ENCODE measurements at places on chromosomes 7 and 10.

DNA sequence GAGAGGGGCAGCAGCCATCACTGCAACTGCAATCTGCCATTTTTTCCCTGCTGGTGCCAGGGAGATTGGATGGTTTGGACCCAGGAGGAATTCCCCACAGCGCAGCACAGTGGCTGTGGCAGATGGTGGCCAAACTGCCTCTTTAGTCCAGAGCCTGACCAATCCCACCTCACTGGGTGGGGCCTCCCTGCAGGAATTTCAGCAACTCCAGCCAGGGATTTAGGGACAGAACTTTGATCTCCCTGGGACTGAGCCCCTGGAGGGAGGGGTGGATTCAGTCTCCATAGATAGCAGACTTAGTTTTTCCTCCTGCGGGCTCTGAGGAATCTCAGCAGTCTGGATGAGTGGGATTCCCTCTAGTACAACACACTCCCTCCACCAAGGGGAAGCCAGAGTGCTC is 179.7 kb upstream of the WDR11 start:
- no peak for DNase-seq

- DNase-seq, result no peak
Observed at GRCh38 chr7:157703131-157703530, 366.3 kb downstream of the DNAJB6 start.

- DNase-seq, result no peak
Observed at GRCh38 chr7:127678947-127679346, 27.0 kb downstream of the SND1 start.

DNA sequence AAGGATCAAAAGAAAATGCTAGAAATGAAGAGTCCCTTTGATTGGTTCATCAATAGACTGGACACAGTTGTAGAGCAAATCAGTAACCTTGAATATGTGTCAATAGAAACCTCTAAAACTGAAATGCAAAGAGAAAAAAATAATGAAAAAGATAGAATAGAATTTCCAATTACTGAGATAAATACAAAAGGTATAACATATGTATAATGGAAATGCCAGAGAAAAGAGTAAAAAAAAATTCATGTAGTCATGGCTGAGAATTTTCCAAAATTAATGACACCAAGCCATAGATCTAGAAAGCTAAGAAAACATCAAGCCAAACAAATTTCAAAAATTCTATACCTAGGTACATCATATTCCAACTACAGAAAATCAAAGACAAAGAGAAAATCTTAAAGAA is 62.0 kb upstream of the HGF start:
- DNase-seq, result no peak

DNA sequence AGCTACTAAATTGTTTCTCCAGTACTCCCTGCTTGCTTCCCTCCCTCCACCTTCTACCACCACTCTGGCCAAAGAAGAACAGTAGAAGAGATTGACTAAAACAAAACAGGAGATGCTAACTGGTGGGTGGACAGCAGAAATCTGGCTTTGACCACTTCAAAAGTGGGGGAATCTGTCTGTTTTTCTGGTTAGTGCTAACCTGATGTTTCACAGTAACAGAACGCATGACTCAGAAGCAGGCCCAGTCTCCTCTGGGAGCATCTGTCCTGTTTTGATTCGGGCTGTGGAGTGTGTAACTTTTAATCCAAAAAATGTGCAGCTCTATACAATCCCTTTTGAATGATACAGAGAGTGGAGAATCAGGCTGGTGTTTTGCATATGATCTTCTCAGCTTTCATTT is 32.7 kb upstream of the ZNF438 start:
- DNase-seq, result no peak

DNA sequence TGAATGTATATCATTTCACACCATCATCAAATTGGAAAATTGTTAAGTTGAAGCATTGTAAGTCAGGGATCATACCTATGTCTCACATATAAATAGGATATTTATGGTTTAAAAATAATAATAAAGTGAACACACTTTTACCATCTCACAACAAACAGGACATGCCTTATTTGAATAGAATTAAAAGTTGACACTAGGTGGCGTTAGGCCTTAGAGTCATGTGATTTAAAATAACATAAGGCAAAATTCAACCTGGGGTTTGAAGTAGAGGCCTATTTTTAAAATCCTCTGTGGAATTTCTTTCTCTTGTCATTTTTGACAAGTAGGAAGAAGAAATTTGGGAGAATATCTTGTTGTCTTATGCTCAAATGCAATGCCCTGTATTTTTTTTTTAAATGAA is 184.7 kb upstream of the PCDH15 start:
- no peak for DNase-seq

- peak; percentile 33 for DNase-seq
Observed at GRCh38 chr7:100887516-100888290, 1.8 kb downstream of the UFSP1 start.

DNA sequence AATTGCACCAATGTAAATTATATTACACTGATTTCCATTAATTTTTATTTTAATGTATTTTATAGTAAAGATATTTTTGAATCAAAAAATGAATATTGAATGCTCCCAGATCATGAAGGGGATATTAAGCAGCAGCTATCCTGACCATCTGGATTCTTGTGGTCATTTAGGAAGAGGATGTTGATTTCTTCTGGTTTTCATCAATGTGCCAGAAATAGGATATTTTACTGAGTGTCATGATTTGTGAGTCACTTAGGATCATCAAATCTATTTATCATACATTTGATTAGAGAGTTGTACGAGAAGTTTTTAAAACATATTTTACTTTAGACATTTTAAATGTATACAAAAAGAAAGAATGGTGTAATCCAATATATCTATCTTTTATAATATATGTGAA is 366.3 kb upstream of the CHRM2 start:
- DNase-seq, result no peak

- no peak for DNase-seq
Observed at GRCh38 chr7:92729172-92729571, 107.2 kb downstream of the CDK6 start.

DNA sequence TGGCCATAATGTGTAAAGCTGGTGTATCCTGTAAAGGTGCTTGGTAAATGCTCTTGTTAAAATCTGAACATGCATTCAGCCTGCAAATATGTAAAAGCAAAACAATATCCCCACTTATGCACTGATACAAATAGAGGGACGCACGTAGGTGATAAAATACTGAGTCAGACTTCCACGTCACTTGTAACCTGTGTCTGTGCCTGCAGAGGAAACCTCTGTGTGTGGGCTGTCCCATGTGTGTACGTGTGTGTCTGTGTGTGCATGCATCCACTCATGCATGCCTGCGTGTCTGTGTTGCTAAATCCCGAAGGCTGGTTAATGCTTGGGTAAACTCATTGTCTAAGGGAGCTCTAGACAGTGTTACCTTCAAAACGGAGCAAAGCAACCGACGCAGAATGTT is 68.9 kb downstream of the KLF6 start:
- DNase-seq, result no peak

GRCh38 chr7:90507692-90508091 is 38.3 kb downstream of the PTTG1IP2 start:
- DNase-seq, result no peak

DNA sequence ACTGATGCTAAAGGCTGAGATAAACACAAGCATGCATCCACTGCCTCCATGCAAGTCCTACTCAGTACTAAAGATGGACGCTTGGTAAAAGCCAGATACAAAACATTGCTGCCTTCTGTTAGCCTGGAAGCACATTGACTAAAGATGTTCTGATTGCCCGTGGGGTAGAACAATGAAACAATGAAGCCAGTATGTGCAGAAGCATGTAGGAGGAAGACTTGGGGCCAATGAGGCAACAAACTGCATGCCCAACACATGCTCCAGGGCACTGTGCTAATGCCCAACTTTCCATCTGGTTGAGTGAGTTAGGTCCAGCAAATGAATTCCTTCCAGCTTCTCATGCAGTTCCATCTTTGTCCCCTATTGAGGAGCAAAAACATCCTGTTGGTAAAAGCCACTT is 1245.5 kb downstream of the GATA3 start:
- no peak for DNase-seq

GRCh38 chr7:111873326-111873646 is 311.0 kb upstream of the IMMP2L start:
- DNase-seq, result no peak

GRCh38 chr10:92969151-92969550 is 91.4 kb upstream of the CYP26C1 start:
- no peak for DNase-seq

DNA sequence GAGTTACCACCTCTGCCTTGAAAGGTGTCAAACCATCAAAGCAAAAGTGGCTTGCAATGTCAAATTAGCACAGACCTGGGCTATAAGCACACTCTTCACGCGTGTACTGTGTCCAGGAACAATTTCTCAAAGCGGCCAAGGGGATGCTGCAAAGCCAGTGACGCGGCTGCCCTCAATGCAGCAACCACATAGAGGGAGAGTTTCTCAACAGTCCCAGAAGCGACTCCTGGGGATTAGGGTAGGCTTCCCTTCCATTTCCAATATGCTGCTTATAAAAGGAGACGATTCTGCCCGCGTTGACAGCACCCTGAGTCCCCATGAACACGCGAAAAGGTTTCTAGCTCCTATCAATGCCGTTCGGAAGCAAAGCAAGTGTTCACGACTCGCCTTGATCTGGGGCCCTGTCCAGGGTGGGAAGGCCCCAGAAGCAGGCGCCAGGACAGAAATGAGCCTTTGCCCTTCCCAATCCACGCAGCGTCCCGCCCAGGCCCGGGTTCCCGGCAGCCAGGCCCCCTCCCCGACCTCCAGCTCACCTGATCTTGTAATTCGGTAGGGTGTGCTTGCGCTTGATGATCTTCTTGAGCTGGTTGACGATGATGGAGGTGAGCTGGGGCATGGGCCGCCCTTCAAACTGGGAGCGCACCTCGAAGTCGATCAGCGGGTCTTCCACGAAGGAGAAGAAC is 1.3 kb downstream of the PDZD8 start:
- peak; percentile 3 for DNase-seq

DNA sequence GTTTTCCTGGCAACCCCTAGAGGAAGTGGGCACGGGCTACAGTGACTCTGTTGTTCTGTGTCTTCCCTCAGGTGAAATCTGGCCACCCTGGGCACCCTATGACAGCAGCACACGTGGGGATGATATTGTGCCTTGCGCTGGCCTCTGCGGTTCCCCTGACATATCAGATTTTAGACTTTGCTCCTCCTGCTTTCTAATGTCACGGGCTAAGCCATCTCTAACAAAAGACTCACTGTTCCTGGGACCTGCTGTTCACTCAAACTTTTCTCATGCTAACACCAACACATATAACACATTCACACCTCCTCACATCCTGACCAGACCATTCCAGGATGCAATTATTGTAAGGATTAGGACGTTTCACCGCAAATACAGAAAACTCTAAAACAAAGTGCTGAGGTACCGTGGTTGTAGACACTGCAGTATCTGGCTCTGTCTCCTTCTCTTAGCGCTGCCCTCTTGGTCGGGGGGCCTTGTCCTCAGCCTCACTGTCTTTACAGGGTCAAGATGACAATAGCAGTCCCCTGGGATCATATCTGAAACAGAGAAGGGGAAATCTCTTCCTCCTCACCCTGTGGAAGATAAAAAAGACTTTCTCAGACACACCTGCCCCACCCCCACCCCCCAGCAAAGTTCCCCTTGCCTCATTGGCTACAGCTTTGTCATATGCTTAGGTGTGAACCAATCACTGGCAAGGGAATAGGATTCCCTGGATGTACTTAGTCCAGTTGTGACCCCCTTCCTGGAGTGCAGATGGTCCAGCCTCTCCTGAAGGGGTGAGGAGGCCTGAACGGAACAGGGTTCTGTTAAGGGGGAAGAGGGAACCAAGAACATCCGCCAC is 14.1 kb downstream of the CHN2 start:
- no peak for DNase-seq

GRCh38 chr10:36559412-36560400 is 565.7 kb upstream of the ANKRD30A start:
- no peak for DNase-seq

GRCh38 chr10:82267465-82267864 is 392.5 kb downstream of the NRG3 start:
- DNase-seq, result no peak

GRCh38 chr7:127089146-127089545 is 163.6 kb downstream of the GRM8 start:
- DNase-seq, result no peak

DNA sequence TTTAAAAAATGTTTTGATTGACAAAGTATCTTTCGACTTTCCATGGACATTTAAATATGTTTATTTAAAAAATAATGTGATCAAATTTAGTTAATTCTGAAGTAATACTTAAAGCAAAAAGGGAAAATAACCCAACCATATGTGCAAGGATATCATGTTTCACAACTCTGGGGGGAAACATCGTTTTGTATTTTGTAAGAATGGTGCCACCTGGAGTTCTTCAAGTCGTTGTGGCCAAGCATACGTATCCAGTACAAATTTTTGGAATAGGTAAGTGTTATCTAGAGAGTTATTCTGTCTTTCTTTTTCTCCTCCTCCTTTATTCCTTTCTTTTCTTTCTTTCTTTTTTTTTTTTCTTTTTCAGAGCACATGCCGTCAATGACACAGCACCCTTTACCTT is 176.2 kb upstream of the CSTF2T start:
- DNase-seq, result no peak

- DNase-seq, result no peak
Observed at GRCh38 chr7:28708033-28708951, 249.8 kb downstream of the TRIL start.

- no peak for DNase-seq
Observed at GRCh38 chr7:74454021-74454924, 567 bp downstream of the GTF2IRD1 start.

DNA sequence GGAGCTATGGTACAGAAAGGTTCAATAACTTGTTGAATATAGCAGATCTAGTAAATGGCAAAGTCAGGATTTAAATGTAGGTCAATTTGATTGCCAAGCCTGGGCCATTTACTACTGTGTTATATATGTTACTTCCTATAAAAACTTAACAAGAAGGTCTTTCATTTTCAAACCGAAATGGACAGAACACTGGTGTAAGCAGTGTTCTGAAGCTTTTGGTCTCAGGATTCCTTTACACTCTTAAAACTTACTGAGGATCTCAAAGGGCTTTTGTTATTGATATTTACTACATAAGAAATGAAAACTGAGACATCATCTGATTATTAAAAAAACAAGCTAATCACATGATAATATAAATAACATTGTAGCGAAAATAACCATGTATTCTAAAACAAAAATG is 114.7 kb downstream of the PTEN start:
- no peak for DNase-seq

GRCh38 chr7:155470186-155470487 is 12.2 kb downstream of the EN2 start:
- DNase-seq, result no peak

- no peak for DNase-seq
Observed at GRCh38 chr10:71252220-71252619, 39.9 kb downstream of the UNC5B start.

DNA sequence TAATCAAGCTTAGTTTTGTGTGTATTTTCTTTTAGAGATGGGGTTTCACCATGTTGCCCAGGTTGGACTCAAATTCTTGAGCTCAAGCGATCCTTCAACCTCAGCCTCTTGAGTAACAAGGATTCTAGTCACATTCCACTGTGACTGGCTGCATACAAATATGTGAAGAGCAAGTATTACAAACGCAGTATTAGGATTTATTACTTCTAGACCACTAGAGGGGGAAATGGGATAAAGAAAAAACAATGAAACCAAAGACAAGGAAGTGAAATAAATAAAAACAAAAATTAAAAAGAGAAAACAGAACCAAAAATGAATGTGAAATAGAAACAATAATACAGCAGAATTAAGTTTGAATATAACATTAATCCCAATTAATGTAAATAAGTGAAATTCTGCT is 308.7 kb downstream of the ANKRD30A start:
- DNase-seq, result no peak

All from activated T-helper 1 cell treated with Interleukin-2 at 50 U/mL for 16 hours (primary cell).